Cardiac fibroblast (primary cell): ENCODE measurements at places on chromosomes 4 and X.

DNA sequence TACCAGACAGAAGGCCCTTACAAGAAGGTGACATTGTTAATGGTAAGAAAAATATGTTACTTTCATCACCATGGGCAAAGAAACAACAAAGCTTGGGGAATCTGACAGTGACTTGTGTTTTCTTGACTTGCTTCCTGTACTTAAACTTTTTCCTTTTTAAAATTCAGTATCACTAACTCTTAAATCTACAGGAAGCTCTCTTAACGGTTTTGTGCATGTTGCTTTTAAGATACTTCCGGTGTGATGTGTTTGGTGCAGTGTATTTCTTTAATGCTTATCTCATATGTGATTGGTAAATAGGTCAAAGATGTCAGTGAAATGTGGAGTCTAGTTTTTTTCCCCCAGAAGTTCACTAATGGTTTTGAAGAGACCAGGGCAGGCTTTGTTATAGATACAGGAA is 45.2 kb downstream of the ADH5 start:
- DNase-seq, result no peak

DNA sequence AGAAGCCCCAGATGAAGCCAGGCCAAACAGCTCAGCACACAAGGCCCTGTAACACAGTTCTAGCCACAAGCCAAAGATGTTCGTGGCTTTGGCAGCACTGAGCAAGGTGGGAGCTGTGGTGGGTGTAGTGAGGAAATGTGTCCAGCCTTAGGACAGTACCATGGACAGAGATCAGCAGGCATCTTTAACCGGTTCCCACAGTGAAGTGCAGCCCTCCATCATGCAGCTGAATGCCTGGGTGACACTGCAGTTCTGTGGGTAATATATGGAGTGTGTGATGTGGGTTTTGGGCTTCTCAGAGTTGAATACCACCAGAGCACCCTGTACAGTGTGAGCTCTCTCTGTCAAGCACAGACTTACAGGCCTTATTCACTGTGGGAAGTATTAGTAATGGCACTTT is 6.0 kb upstream of the NEXMIF start:
- no peak for DNase-seq

GRCh38 chrX:150234126-150234525 is 129.0 kb upstream of the MAMLD1 start:
- peak; percentile 13 for DNase-seq

DNA sequence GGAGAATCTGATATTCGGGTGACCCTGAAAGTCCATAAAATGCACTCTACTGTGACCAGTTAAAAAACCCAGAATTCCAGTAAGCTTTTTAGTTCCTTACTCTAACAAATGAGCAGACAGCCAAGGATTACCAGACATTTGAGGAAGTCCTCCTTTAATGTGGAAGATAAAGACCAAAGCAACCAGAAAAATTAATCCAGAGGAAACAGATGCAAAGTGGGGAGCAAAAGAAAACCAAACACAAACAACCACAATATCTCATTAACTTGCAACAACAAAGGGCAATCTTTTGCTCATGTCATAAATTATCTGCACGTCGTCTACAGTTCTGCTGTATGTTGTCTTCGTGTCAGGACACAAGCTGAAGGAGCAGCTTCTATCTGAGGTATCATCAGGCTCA is 164.4 kb downstream of the PJA1 start:
- no peak for DNase-seq

DNA sequence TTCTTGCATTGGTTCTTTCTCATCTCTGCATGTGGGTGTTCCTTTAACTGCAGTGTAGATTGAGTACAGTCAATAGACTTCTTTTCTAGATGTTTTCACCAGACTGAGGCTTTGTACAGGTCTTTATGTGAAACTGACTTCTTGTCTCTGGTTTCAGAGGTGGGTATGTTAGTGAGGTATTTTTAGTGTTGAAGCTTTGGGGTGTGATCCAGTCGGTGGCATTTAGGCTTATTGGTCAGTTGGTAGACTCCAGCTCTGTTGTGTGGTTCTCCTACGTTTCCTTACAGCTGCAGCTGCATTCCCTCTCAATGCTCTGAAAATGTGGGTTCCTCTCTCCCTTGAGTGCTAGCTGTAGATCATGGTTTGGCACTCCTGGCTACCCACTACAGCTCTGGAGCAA is 21.3 kb upstream of the AMBN start:
- no peak for DNase-seq
